Endothelial cell of umbilical vein (primary cell): ENCODE measurements at places on chromosomes 7 and 10. TPM values are rescaled to one million over a fixed set of nuclear protein-coding genes. Genes with fewer than 3 reads are reported as not detected.

FLNC gene
- polyA plus RNA-seq: 19.5 and 20.1 TPM in 2 replicates

DNA sequence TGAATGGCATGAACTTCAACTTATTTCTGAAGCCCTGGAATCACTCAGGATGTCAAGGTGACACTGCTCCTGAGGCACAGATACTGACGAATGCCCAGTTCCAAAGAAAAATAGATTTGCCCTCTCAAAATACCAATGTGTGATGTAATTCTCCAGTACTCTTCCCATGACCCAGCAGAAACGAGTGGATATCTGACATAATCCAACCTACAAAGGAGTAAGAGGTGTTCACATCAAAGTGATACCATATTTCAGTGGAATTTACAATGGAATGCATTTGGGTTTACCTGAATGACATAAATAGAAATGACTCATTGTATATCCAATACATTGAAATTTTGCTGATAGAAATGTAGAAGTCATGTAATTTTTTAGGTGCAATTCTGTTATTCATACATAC lies 120.9 kb upstream of the ADAM12 start:
- DNase-seq: no peak

DNA sequence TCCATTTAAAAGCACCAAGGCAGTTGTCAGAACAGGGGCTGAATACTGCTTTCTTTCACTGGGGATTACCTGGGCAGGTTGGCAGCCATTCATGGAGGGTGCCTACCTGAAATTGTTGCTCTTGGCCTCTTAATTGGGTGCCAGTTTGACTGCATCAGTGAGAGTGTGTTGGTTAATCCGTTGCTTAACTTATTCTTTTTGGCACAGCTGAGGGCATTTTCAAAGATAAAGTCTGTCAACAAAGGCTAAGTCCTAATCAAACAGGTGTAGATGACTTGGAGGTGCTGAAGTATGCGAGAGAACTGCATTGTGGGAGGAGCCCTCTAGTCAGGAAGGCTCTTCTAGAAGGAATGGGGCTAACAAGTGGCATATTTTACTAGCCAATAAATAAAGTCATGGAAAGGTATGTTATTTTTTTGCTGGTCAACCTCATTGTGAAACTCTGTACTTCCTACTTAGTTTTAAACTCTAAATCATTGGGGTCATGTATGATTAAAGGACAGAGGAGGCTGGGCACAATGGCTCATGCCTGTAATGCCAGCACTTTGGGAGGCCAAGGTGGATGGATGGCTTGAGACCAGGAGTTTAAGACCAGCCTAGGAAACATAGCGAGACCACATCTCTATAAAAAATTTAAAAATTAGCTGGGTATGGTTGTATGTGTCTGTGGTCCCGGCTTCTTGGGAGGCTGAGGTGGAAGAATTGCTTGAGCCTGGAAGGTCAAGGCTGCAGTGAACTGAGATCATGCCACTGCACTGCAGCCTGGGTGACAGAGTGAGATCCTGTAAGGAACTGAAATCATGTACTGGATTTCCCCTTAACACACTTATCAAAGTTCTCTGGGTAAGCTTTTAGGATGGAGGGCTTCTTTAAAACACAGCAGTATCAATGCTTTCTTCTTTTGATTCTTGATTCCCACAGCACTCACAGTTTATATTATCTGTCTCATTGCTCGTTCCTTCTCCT lies 134.1 kb downstream of the LRMDA start:
- no peak for DNase-seq

- DNase-seq: no peak
Observed at GRCh38 chr7:625376-625971, 101.0 kb upstream of the DNAAF5 start.

EN2 gene
- polyA plus RNA-seq: not detected in 2 replicates

UTF1 gene
- not detected in 2 replicates for polyA plus RNA-seq

GPR141 gene
- polyA plus RNA-seq: not detected in 2 replicates

- DNase-seq: no peak
Observed at GRCh38 chr7:70935311-70935710, 196.6 kb upstream of the GALNT17 start.

- no peak for DNase-seq
Observed at GRCh38 chr10:130411496-130412085, 275.4 kb downstream of the GLRX3 start.

CFAP58 gene
- polyA plus RNA-seq: 0.03 and 0.07 TPM in 2 replicates

PRSS1 gene
- not detected in 2 replicates for polyA plus RNA-seq

FXYD4 gene
- polyA plus RNA-seq: not detected in 2 replicates

- DNase-seq: no peak
Observed at GRCh38 chr7:64320547-64321513, 7.1 kb downstream of the ZNF736 start.

PTN gene
- 0.07 and 0.13 TPM in 2 replicates for polyA plus RNA-seq

DNA sequence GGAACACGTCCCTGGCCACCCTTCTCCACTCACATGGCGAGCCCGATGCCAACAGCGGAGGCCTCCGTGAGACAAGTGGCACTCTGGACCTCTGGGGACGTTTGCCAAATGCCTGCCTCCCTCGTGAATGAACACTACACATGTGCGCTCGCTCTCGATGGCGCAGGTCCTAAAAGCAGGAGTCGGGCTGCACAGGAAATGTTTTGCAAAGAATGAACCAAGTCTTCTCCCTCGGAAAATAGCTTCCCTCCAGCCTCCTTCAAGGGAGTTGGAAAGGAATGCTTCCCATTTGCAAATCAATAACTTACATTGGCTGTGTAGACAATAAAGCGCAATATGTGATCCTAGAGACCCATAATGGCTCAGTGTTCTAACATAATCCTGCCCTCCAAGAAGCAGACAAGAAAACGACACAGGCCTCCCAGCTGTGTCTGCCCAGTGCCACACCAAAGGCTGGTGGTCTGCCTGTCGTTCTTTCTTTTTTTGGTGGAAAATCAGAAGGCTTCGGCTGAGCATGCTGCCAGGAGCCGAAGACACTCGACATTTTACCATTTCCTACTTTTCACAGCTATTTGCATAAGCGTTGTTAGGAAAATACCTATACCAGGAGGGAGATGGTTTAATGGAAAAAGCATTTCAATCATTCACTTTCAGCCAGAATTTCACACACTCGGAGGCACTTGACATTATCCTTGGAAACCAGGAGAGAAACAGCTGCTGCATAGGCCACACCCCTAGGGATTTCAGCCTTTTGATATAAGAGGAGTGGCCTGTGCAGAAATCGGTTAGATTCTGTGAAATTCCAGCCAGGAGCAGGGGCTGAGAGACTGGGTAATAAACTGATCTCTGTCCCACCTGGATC lies 38.4 kb downstream of the ATXN7L1 start:
- DNase-seq: no peak

- DNase-seq: peak; percentile 38
Observed at GRCh38 chr7:2019711-2020511, 212.8 kb downstream of the MAD1L1 start.

DNA sequence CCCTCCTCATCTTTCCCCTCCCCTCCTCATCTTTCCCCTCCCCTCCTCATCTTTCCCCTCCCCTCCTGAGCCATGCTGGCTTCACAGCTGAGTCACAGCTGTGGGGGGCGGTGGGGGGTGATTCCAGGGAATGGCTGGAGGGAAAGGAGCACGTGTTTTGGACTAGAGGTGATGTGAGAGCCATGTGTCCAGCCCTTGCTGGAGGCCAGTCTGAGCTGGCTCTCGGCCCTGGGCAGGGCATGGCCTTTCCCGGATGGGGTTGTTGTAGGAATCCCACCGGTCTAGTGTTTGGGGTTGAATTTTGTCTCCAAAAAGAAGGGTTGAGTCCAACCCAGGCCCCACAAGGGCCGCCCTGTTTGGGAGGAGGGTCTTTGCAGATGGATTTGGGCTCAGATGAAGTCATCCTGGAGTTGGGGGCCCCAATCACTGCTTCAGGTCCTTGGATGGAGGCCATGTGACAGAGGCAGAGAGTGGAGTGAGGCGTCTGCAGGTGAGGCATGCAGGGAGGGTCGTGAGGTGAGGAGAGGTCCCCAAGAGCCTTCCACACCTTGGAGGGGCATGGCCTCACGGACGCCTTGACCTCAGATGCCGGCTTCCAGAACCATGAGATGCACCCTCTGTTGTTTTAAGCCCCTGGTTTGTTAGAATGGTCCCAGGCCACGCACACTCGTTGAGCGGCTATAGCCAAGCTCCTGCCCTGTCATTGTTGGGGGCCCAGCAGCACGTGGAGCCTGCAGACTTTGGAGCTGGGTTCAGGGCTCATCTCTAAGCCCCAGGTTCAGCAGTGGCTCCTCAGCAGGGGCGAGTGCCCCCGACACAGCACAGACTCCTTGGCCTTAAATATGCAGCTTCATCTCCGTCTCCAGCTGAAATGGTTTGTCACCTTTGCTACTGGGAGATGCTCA lies 101.6 kb downstream of the DNAJB6 start:
- DNase-seq: no peak

DNA sequence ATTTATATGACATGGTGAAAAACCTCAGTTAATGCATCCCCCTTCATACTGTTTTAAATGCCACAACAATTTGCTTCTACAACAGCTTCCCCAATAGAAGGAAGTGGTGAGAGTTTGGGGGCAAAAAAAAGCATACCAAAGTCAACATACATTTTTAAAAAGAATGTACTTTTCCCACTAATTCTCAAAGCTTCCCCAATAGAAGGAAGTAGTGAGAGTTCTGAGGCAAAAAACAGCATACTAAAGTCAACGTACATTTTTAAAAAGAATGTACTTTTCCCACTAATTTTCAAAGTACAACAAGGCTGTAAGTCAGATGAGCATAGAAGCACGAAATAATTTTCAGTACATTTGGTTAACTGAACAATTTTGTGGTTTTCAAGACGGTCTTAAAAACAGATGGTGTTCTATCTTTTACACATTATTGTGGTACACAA lies 24.0 kb downstream of the WASL start:
- DNase-seq: no peak

- no peak for DNase-seq
Observed at GRCh38 chr10:107423903-107424302, 259.4 kb upstream of the SORCS1 start.

BAMBI gene
- 3.2 TPM in 2 replicates for polyA plus RNA-seq

DNA sequence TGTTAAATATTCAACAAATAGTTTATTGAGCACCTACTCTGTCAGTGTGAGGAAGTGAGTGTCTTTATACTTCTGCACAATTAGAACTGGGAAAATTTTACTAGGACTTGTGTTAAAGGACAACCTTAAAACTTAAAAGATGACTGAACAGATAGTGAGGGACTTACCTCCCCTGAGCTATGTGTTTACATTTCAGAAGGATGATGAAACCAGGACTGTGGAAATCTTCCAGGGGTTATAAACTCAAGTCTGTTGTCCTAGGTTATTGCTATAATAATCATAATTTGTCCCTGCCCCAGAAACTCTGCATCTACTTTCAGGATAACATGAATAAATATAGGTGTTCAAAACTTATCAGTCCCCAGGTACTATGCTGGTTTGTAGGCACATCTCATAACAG lies 261.0 kb upstream of the MKLN1 start:
- DNase-seq: no peak

- DNase-seq: no peak
Observed at GRCh38 chr7:36312064-36312914, 77.4 kb upstream of the ANLN start.

- no peak for DNase-seq
Observed at GRCh38 chr10:69885379-69886013, 83.8 kb downstream of the COL13A1 start.

- no peak for DNase-seq
Observed at GRCh38 chr10:75611993-75612372, 180.6 kb downstream of the LRMDA start.
